ENCODE measurements at places on chromosomes 4 and X. TPM values are rescaled to one million over a fixed set of nuclear protein-coding genes. Genes with fewer than 3 reads are reported as not detected.
A peak's percentile ranks its signal among the peaks of the same experiment; 100 is the strongest.

DNA sequence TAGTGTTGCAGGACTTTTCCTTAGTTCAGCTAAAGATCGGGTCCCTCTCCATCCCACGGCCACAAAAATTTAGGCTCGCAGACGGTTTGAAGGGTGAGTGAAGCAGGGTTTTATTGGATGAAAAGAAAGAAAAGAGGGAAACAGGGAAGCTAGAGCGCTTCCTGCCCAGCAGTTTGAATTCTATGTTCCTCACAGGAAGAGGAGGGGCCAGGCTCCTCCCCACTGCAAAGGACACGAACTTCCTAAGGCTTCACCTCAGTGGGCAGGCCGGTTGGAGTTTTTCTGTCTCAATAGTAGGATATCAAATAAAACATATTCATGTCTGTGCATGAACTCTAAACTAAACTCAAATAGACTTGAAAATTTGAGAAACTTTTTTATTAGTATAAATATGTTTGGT is 27.4 kb downstream of the DAPP1 start:
- no peak for DNase-seq

MAGEA1 gene
- not detected for total RNA-seq

GRCh38 chr4:140237616-140238350 is 83.8 kb upstream of the MAML3 start:
- no peak for DNase-seq

YY2 gene
- 1.8 TPM for total RNA-seq

MTNR1A gene
- not detected for total RNA-seq

DNA sequence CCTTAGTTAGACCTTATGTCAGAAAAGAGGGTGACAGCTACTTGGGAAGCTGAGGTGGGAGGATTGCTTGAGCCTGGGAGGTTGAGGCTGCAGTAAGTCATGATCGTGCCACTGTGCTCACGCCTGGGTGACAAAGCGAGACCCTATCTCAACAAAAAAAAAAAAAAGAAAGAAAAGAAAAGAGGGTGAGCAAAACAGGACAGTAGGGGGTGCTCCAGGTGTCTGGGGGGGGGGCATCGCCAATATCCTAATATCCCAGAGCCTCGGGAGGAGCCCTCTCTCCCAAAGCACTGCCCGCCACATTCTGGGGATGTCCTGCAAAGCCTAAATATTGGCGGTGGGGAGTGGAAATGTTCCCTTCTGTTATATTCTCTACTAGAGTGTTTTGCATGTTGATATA is 120.9 kb upstream of the TBL1X start:
- no peak for DNase-seq

DNA sequence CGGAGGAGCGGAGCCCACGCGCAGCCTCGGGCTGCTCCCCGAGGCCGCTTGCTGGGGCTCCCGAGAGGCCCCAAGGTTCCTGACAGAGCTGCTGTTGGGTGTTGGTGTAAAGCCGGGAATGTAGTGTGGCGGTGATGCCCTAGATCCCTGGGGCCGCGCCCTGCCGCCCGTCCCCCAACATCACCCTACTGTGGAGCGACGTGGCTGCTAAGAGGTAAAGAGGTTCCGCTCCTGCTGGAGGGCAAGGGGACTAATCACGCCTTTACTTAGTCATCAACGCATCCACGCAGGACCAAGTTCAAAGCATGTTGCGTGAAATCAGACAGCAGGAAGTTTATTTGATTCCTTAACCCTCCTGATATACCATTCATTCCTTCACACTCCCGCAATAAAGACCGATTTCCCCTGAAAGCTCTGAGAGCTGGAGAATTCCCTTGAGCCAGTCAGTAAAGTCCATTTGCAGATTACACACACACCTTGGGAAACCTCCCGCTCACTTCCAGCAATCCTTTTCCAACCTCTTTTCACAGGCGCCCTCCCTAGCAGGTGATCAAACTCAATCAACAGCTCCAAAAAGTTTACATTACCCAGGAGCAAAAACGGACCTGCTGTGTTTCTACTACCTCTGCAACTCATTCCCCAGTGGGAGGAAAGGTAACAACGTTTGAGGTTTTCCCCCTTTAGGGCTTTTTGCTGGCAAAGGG is 579 bp upstream of the GABRA2 start:
- DNase-seq: no peak

- no peak for DNase-seq
These were observed 991.6 kb downstream of the FAT4 start for GRCh38 chr4:126306152-126306869.

DNA sequence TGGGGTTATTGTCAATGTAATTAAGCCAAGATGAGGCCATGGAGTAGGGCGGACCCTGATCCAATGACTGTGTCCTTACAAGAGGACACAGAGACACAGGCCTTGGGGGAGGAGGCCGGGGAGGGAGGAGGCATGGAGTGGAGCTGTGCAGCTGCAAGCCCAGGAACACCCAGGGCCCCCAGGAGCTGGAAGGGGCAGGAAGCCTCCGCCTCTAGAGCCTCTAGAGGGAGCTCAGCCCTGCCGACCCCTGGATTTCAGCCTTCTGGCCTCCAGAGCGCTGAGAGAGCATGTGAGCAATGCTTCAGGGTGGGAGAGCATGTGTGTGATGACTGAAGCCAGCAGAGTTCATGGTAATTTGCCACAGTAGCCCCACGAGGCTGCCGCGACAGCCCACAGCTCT is 234.6 kb downstream of the AFAP1 start:
- DNase-seq: no peak

- DNase-seq: no peak
These were observed 111.8 kb upstream of the MAP3K15 start for GRCh38 chrX:19627081-19627480.

- DNase-seq: no peak
These were observed 104.5 kb downstream of the SCD5 start for GRCh38 chr4:82694046-82694445.

DNA sequence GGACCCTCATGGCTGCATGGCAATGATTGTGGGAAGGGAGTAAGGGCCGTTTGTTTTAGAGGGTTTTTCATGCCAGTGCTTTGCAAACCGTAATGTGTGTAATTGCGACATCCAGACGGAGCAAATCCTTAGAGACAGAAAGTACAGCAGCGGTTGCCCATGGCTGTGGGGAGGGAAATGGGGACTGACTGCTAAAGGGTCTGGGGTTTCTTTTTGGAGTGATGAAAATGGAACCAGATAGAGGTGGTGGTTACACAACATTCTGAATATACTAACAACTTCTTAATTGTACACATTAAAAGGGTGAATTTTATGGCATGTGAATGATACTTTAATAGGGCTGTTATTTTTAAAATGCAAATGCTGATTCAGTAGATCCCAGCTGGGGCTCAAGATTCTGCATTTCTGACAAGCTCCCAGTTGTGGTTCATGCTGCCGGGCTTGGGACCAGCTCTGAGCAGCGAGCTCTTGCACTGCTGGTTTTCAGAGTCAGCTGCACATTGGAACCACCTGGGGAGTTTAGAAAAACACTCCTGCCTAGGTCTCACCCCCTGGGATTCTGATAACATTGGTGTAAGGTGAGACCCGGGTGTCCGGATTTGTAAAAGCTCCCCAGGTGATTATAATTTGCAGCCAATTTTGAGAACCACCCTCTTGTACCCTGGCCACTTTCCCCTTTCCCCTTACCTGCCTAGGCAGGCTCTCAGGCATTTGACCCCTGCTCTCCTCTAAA is 47.7 kb downstream of the PRPS1 start:
- no peak for DNase-seq

DNA sequence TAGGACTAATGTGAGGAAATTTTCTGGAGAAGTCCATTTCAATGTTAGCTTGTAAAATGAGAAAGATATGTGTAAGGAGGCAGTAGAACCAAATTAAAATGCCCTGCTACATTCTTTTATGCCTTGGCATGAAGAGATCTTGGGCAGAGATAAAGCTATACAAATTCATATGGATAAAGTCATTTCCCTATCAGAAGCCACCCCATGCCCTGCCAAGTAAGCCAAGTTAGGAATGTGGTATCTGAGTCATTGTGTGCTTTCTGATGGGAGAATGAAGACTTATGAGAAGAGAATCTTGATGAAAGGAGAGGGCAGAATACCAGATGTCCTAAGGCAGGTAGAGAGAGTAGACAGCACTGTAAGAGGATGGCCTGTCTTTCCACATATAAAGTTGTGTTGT is 83.7 kb downstream of the TEX13A start:
- DNase-seq: peak; percentile 5

DNA sequence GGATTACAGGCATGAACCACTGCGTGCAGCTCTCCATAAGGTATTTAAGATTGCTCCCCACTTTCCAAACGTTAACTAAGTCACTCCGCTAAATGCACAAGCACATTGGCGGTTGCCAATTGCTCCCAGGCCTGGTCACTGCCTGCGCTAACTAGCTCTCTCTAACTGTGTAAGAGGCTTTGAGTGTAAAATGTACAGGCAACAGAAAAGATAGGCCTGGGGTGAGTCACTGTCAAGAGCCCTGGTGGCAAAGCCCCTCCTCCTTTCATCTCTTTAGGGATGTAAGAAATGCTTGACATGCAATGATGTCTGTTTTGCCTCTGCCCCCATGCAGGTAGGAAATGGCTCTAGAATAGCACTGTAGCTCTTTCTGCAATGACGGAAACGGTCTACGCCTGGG is 329.7 kb upstream of the GATB start:
- no peak for DNase-seq

DNA sequence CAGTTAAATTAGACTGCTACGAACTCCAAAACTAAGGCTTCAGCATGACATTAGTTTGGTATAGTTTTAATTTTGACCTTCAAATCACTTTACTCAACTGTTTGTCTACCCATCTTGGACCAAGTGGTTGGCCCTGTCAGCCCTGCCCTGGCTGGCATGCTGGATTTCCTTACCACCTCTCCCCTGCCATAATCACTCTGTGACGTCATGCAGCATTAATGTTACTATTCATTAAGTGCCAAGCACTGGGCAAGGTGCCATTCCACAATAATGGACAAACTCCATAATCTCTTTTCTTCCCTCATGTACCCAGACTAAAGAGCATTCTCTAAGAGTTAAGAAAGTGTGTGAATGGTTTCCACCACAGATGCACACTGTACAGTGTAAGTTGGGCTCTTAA is 277.0 kb upstream of the INTU start:
- no peak for DNase-seq

VBP1 gene
- total RNA-seq: 56.2 TPM

DNA sequence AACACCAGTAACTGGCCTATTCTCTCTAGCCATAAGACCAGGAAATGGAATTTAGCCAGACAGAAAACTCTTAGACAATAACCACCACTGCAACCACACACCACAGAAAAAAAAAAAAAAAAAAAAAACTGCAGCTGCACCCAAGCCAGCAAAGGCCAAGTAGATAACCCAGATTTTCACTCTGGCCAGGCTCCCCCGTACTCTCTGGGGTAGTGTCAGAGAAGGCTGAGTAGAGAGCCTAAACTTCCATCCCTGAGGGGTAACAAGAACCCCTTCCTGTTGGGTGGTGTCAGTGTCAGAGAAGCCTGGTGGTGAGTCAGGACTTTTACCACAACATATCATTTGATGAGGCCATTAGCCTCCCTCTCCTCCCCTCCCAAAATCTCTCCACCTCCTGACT is 5.6 kb upstream of the DLG3 start:
- DNase-seq: no peak

DNA sequence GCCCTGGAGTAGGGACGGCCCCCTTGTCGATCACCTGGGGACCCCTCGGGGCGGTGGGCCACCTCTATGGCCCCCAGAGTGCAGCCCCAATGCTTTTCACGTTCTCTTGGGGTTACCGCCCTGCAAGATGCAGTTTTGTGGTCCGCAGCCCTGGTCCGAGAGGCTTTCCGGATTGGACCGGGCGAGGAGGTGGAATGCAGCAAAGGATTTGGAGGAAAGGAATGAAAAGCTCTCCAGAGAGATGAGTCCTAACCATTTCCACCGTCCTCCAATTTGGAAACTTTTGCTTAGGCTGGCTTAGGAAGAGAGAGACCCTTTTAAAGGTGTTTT is 601 bp downstream of the SLC25A43 start:
- no peak for DNase-seq

G3BP2 gene
- total RNA-seq: 127 TPM

- no peak for DNase-seq
These were observed 32.0 kb upstream of the HPGD start for GRCh38 chr4:174554231-174554728.

GRCh38 chrX:100663642-100664041 is 19.6 kb downstream of the SRPX2 start:
- DNase-seq: no peak

DNA sequence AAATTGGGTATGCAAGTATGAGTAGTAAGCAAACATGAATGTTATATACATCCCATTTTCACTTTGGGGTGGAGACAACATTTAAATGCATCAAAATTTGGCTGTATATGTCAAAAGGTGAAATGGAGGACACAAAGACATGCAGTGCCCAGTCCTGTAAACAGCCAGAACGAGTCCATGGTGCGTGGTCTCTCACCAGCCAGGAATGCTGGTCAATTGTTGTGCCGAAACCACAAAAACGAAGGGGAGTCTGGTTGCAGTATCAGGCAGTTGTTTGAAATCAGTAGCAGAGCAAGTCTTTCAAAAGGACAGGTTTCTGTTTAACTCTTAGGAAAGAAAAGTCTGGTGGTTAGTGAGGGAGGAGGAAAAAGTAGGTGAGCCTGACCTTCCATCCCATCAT is 22.3 kb upstream of the RNF150 start:
- peak; percentile 51 for DNase-seq

DNA sequence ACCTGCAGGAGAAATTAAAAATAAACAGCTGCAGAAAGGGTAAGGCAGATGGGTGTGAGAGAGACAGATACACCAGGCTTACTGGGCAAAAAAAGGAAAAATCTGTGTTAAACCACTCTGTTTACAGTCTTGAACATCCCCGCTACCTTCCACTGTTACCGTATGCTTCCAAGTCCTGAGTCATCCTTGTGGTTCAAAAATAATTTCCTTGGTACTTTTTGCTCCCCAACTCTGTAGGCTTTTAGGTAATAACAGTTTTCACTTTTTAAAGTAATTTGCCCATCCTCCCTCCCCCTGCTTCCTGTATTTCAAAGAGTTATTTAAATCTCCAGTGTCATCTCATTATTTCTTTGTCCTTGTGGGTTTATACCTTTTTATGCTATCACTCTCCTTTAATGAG is 210.1 kb upstream of the FAT4 start:
- no peak for DNase-seq

DNA sequence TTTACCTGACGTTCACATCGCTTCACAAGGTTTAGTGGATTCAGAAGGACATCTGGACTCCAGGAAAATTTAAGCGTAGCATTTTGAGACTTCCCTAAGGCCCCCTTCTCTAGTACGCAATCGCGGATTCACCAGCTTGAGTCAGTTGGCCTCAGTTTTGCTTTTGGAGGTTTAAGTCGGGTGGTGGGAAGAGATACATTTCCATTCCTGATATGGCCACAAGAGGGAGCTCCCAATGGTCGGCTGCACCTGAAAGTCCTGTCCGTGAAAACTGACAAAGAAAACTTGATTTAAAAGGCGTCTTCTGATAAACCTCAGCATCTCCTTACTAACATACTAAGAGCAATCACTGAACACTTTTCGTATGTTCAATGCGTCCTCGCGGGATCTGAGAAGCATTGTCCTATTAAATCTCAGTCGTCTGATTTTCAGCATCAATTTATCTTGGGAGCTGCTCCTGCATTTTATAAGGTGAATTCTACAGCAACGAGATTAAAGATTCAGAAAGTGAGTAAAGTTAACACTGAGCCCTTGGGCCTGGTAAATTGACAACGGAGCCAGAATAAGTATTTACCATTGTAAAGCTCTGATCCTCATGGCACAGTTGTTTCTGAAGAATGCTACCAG is 50.6 kb downstream of the LGI2 start:
- DNase-seq: no peak

GRCh38 chr4:159283696-159284095 is 180.8 kb downstream of the RAPGEF2 start:
- DNase-seq: peak; percentile 80

Data from kidney epithelial cell (primary cell).